CD4-positive, CD25-positive, alpha-beta regulatory T cell (primary cell): ENCODE measurements at places on chromosomes 6 and 20. TPM values are rescaled to one million over a fixed set of nuclear protein-coding genes. Genes with fewer than 3 reads are reported as not detected.
A peak's percentile ranks its signal among the peaks of the same experiment; 100 is the strongest.

Gene AGER
- polyA plus RNA-seq: not detected

- DNase-seq: no peak
Observed at GRCh38 chr6:13278164-13278563, 50.2 kb downstream of the TBC1D7 start.

- no peak for DNase-seq
Observed at GRCh38 chr20:53036992-53037391, 64.8 kb downstream of the TSHZ2 start.

DNA sequence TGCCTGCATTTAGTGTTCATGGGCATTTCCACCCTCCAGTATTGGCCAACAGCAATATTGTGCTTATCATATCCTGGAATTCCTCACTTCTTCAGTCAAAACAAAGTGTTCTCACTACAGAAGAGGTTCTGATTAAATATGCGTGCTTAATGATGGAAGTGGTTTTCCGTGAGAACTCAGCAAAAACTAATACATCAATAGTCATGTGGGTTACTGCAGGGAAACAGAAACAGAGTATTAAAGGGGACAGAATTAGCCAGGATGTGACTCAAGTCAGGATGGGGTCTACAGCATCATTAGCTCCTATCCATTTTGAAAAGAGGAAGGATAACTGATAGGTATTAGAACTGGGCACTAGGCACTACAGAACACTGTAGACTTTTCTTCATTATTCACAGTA lies 384.6 kb downstream of the CDKAL1 start:
- peak; percentile 5 for DNase-seq

DNA sequence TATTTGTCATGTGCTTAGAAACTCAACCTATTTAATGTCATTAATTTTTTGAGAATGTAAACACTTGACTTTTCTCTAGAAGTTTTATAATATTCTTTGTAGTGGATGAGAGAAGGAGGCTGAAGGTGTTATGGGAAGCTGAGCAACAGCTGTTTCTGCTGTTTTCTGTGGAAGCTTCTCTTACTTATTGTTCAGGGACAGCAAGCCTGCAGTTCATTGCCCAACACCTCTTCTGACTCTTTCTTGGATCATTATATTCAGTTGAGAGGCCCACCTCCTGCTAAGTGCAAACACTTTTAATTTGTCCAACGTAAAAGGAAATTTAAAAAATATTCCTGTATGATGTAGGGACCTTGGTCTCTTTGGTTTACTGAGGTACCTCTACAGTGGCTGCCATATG lies 12.0 kb upstream of the ADGRF4 start:
- no peak for DNase-seq

DNA sequence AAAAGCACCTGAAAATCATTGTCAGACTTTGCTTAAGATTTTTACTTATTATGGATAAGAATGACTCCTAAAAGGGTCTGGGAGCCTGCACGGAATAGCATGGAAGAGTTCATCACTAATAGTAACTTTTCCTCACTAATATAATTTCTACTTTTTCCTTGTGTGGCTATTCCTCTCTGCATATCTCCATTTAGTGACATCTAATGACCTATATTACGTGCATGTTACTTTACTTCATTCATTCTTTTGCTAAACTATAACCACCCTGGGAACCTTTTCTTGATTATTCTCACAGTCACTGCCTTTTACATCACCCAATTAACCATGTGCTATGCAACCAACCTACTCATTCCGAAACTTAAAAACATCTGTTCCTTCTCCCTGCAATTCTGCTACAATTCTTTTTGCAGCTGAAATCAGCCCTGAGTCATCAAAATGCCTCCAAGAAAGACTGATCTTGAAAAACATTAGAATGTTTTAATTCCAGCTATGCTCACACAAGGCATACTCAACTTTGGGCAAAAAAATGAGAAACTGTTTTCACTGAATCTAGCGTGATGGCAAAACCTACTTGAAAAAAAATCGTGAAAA lies 313.3 kb downstream of the RNGTT start:
- DNase-seq: no peak

Gene FBXO5
- polyA plus RNA-seq: 7.6 TPM

Gene LY6G5C
- 7.4 TPM for polyA plus RNA-seq

GRCh38 chr6:79608334-79609224 lies 22.6 kb upstream of the SH3BGRL2 start:
- DNase-seq: no peak

Gene PSORS1C2
- polyA plus RNA-seq: not detected

- peak; percentile 23 for DNase-seq
Observed at GRCh38 chr20:32203356-32204204, 4.0 kb downstream of the PLAGL2 start.

- no peak for DNase-seq
Observed at GRCh38 chr20:48247961-48248360, 462.7 kb upstream of the SULF2 start.

GRCh38 chr20:61054411-61054810 lies 197.7 kb upstream of the CDH4 start:
- DNase-seq: no peak

Gene ID4
- not detected for polyA plus RNA-seq

- DNase-seq: no peak
Observed at GRCh38 chr20:37207171-37207570, 27.8 kb upstream of the MROH8 start.

- DNase-seq: no peak
Observed at GRCh38 chr6:96156425-96156824, 140.7 kb downstream of the FUT9 start.

DNA sequence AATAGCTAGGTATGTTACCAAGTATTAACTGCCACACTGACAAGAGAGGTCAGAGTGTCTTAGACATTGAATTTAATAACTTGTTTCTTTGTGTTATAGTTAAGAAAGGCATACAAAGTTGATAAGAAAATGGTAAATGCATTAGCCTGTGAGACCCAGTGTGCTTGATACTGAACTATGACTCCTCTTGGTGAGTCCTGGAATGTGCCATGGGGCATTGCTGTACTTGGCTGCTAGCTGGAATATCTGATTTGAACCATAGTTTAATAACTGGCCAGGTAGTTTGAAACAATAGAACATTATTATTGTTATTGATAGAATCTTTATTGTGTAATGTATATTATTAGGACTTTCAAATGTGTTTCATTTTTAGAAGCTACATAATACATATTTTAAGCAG lies 70.0 kb downstream of the ZFAND3 start:
- no peak for DNase-seq

DNA sequence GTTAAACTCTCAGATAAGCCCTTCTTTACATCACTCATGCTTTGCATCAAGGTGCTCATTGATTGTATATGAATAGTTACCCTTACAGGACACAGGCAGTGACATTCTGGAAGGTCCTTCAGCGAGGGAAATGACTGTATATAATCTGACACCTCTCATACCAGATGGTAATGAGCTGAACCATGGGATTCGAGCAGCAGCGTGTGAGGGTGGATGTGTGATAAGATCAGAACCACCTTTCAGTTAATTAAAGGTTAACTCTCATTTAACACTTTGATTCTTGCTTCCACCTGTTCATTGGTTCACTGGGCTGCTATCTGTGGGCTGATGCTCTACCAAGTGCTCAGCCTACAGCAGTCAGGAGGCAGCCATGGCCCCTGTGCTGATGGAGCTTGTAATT lies 24.2 kb downstream of the NEDD9 start:
- DNase-seq: peak; percentile 67

GRCh38 chr6:66198062-66198624 lies 491.1 kb upstream of the EYS start:
- no peak for DNase-seq

GRCh38 chr20:38337561-38338140 lies 8.6 kb upstream of the LBP start:
- DNase-seq: no peak

DNA sequence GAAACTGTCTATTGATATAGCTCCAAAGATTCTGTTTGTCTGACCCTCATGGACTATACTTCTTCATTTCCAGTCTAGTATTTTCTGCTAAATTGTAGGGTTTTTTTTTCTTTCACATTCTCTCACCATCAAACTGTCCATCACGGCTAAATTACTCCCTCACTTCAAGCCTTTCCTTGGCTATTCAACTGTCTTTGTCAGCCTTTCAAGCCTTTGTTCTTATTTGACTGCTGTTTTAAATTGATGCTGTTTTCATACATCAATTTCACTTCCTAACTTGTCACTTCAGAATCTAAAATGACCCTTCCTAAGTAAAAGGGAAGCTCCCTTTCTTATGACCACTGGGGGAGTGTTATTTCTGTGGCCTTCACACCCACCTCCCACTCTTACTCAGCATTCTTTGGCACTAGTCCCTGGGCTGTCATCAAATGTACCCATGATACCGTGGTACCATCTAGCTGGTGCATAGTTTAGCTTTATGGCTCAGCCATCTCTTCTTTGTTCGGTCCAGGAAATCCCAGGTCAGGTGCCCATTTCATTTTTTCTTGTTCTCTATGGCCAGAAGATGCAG lies 8.6 kb downstream of the GJA1 start:
- DNase-seq: no peak

- DNase-seq: no peak
Observed at GRCh38 chr6:35185302-35185681, 28.5 kb upstream of the SCUBE3 start.

Gene OVOL2
- not detected for polyA plus RNA-seq

GRCh38 chr6:150604467-150604866 lies 4.8 kb downstream of the PLEKHG1 start:
- DNase-seq: no peak

DNA sequence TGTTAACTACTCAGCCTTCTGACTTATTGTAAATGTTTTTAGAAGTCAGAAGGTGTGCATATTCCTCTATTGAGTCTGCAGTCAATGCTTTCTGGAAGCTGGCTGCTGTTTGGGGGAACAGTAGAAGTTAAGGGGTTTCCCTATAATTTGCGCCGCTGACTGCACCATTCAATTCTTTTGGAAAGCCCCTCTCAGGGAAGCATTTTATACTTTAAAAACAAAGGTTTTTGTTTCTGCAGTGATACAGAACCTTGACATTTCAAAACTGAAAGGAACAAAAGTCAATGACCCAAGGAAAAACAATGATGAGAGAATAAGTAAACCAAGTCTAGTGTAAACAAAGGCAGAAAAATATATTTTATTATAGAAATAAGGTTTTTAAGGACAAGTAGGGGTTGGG lies 120.8 kb upstream of the TNFAIP3 start:
- DNase-seq: no peak

DNA sequence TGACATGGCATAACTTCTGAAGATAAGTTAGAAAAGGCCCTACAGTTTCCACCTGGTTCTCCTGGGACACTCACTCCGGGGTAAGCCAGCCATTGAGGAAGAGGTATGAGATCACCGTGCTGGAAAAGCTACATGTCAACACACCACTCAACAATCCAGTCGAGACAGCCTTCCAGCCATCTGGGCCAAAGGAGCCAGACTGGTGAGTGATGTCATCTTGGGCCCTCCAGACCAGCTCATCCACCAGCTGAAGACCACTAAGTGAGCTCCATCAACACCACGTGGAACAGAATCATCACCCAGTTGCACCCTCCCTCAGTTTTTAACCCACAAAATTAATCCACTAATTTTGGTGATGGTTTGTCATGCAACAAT lies 32.3 kb upstream of the RSPO4 start:
- no peak for DNase-seq

Gene ARMH2
- polyA plus RNA-seq: 0.27 TPM

DNA sequence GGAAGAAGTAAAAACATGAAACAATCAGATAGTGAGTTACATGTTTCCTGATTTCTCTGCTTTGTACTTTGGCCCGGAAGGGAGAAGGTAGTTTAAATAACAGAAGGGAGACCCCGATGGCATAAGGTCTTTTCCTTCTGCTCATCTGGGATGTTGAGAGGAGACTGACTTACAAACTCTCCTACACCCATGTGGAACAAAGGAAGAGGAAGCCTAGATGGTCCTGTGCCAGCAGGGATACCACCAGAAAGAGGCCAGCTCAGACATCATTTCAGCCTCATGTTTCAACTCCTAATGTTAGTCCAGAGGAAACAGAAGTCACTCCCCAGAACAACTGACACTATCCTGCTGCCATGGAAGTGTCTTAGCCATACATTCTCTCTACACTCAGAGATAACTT lies 250.7 kb upstream of the NOX3 start:
- no peak for DNase-seq

DNA sequence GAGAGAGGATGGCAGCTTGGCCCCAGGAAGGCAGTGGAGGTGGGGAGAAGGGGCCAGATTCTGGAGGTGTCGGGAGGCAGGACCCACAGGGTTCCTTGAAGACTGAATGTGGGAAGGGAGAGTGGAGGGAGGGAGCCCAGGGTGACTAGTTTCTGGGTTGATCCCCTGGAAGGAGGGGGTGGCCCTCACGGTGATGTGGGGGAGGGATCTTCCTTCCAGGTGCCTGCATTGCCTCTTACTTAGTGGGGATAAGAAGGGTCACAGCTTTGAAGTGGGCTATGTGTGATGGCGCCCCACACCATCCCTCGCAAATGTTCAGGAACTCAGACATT lies 26.7 kb downstream of the VSTM2L start:
- no peak for DNase-seq

- no peak for DNase-seq
Observed at GRCh38 chr6:128521282-128521632, 858 bp upstream of the PTPRK start.

- DNase-seq: no peak
Observed at GRCh38 chr20:35226884-35227681, 593 bp downstream of the MMP24 start.

DNA sequence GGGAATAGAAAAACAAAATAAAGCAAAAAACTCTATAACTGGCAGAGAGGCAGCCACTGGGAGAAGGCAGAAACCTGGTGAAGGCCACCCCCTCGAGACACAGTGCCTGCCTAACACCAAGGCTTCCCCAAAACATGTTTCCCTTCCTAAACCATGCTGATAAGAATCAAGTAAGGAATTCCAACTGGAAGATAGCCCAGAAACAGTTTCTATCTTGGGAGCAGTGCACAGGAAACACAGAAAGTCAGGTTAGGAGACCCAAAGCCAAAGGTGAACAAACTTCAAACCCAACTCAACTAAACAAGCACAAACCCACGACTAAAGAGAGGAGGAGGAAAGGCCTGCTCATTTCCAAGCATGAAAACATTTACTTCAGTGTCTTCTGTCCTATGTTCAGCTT lies 433.7 kb upstream of the RGS17 start:
- no peak for DNase-seq

- no peak for DNase-seq
Observed at GRCh38 chr6:150313781-150314180, 55.0 kb upstream of the IYD start.

Gene OR2H1
- polyA plus RNA-seq: not detected
